ENCODE measurements at places on chromosomes 5 and 9. TPM values are rescaled to one million over a fixed set of nuclear protein-coding genes. Genes with fewer than 3 reads are reported as not detected.

CCDC152 gene
- not detected for total RNA-seq

ACER2 gene
- total RNA-seq, result 1.8 TPM

SV2C gene
- not detected for total RNA-seq

SMC2 gene
- total RNA-seq, result 28.6 TPM

GGTA1 gene
- total RNA-seq, result 0.06 TPM

ENHO gene
- 1.9 TPM for total RNA-seq

SPATA31A5 gene
- total RNA-seq, result not detected

ANKRD34B gene
- total RNA-seq, result not detected

TMEM141 gene
- total RNA-seq, result 71.4 TPM

SPINK4 gene
- not detected for total RNA-seq

Measured in A549 treated with RU486 at 1 μM for 4 hours (cell line).